Activated T-cell treated with anti-CD3 and anti-CD28 coated beads, Interleukin-2, amount 50 U/mL, for 24 hours (primary cell): ENCODE measurements at places on chromosomes 5 and 9.

GRCh38 chr5:176573564-176574296, 24.6 kb downstream of the CDHR2 start:
- DNase-seq = peak; percentile 87

DNA sequence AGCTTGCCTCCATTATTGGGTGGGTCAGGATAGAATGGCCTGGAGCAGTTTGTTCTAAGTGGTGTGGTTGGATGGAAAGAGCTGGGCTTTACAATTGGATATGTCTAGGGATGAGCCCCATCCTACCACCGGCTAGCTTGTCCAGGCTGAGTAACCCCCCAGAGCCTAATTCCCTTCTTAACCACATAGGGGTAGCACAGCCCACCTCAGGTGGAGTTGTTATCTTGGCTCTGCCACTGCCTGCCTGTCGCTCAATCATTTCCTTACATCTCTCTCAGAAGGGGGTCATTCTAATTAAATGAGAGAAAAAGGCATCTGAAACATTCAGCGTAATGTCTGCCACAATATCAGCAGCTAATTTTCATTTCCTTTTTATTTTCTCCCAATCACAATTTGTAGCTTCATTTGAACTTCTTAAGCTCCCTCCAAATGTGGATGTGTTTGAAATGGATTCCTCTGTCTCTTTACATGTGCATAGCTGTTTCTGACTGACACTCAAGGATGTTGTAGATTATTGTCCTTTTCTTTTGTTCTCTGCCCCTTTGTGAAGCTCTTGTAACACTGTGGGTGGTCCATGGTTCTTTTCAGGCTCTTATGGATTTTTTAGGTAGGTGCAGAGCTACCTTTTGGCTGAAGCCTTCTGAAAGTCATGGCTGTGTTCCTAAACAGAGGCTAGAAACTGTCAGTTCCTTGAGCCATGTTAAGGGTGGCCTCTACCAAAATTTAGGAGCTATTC, 383.1 kb upstream of the KLF4 start:
- no peak for DNase-seq

DNA sequence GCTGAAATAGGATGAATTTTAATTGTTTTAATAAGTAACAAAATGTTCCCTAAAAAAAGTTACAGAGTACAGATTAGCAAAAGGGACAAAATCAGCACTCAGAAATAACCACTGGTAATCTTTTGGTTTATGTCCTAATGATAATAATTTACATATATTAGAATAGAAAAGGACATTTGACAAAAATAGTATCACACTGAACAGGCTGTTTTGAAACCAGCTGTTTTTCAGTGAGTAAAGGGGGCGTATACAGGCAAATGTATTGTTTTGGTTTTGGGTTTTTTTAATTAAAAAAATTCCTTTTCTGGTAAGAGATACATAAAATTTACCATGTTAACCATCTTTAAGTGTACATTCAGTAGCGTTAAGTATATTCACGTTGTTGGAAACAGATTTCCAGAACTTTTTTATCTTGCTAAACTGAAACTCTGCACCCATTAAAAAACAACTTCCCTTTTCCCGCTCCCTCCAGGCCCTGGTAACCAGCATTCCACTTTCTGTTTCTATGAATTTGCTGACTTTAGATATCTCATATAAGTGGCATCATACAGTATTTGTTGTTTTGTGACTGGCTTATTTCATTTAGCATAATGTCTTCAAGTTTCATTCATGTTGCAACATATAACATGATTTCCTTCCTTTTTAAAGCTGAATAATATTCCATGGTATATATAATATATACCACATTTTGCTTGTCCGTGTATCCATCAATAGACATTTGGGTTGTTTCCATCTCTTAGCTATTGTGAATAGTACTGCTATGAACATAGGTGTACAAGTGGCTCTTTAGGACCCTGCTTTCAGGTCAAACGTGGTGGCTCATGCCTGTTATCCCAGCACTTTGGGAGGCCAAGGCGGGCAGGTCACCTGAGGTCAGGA, 20.6 kb upstream of the LARP1 start:
- DNase-seq = no peak

DNA sequence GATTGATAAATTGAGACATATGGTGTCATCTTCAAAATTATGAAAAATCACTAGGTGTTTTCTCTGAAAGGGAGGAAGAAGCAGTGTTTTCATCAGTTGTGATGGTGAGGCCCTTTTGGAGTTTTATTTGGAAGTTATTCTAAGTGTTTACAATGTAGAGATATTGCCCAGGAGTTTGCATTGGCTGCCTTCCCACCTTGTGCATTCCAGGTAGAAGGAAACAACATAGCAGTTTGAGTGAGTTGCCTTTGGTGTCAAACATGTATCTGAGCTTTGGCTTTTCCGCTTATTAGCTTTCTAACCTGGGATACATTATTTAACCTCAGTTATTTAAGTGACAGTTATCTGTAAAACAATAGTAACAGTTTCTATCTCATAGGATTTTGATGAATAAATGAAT, 122.5 kb downstream of the SCAMP1 start:
- no peak for DNase-seq

DNA sequence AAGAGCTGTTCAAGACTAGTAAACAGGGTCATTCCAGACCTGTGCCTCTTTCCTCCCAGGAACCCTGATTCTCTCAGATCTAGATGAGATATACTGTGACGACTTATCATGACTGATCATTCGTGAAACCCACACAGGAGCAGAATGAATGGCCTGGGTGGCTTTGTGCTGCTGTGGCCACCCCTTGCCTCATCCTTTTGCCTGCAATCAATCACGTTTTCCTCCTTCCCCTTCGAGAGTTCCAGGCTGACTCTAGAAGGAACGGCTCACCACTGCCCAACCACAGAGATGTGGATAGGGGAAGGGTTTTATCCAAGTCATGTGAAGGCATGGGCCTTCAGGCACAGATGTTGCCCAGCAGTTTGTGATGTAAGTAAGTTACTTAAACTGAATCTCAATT, 5.8 kb downstream of the ANXA6 start:
- DNase-seq = peak; percentile 69

GRCh38 chr5:7395947-7396712, at the start of gene ADCY2:
TSS of gene ADCY2 (plus strand) at chr5:7396138. CDS start at chr5:7396297, 159 bp downstream.
- DNase-seq = no peak

DNA sequence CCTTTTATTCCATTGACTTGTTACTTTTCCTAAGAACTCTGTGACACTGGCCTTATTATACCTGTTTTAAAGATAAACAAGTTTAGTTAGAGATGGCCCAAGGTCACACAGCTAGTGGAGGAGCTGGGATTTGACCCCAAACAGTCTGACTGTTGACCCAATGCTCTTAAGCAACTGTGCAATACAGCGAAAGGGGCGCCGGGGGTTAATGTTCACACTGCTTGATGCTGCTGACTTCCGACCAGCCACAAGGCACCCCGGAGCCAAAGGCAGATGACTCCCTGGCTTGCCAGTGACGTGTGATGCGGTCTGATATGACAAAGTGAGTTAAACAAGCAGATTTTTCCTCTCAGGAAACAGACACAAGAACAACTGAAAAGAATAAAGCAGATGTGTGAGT, 23.9 kb downstream of the PIK3R1 start:
- peak; percentile 80 for DNase-seq

DNA sequence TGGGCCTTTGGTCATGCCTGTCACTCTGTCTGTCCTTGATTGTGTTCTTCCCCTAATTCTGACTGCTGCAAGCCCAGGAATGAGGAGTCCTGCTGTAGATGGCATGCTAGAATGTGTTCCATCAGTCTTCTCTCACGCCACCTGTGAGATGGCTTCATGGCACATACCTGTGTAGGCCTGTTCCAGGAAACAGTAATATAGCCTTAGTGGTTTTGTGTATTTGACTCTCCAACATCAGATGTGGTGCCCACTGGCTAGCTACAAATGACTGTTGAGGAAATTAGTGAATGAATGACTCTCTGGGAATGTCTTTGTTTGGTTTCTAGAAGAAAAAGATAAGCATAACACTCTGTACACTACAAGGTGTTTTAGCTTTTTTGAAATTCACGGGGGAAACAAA, 367.5 kb downstream of the KDM4C start:
- DNase-seq = no peak

GRCh38 chr5:93580927-93581445, at the start of gene NR2F1-AS1:
TSS of gene NR2F1-AS1 (minus strand) at chr5:93581219.
- no peak for DNase-seq

DNA sequence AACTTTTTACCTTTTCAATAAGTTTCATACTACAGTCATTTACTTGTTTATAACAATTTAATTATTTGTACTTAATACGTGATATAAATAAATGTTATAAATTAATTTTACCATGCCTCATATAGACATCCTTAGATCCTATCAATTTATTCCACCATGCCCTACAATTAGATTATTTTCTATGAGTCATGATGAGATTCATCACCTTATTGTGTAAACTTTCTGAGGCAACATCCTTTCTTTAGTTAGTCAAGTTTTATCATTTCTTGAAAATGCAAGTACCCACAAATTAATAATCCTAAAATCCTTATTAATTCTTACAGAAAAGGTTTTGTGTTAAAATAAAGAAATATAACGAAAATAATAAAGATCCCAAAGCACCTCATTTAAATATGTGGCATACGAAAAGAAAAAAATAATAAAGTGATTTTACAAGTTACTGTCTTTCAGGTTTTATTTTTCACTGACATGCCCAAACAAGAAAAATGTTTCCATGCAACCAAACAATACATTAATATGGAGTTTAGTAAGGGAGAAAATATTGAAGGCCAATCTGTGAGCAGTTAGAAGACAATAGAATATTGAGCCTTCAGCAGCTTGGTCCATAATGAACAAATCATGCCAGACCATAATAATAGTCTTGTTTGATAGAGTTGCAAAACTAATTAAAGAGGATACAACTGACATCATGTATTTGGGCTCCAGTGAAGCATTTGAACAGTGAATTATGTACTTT, 188.7 kb upstream of the MRPS30 start:
- DNase-seq = no peak
